ENCODE measurements at places on chromosomes 7 and 10.

GRCh38 chr10:121592155-121592890, 5.9 kb downstream of the FGFR2 start:
- no peak for DNase-seq

GRCh38 chr10:92913973-92914372, 65.7 kb downstream of the EXOC6 start:
- DNase-seq, result no peak

DNA sequence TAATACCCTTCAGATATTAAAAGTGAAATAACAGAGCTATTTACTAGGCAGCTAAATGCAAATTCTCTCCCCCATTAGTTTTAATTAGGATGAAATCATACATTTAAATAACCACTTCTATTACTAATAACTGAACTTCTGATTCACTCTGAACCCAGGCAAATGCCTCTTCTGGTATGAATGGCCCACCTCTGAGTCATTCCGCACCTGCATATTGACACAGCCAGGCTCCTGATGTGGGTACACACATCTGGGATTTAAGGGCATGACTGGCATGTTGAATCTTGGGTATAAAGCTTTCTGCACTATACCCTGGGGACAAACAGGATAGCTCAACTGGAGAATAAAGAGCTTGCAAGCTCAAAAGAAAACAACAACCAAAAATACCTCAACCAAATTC, 140.9 kb downstream of the AUTS2 start:
- no peak for DNase-seq

DNA sequence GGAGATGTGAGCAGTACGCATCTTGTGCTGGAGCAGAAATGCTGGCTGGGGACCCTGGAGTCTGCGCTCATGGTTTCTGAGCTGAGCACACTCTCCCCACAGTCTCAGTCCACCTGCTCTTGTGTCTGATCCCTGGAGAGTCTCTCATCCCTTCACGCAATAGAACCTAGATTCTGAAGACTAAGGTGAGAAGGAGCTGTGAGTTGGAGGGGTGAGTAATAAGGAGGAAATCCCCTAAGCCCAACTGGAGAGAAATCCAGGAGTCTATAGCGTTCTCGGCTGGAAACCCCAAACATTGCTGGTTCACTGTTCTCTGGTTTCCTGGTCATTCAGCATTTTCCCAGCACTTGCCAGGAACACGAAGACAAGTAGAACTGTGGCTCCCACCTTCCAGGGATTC, 68.3 kb upstream of the SMNDC1 start:
- DNase-seq, result no peak

DNA sequence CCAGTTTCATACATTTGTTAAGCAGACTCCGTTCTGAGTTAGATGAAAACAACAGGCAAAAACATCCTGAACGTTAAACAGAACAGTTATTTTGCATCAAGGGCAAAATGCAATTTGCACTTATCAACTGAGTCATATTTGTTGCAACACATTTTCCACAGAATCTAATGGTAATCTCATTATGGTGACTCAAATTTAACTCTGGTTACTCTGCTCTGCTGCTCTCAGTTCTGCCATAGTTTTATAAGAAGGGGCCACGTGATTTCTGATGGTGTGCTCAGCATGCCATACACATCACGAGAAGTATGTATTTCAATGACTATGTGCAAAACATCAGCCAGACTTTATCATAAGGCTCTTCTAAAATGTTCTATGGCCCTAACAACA, 148.8 kb downstream of the CHCHD3 start:
- no peak for DNase-seq

DNA sequence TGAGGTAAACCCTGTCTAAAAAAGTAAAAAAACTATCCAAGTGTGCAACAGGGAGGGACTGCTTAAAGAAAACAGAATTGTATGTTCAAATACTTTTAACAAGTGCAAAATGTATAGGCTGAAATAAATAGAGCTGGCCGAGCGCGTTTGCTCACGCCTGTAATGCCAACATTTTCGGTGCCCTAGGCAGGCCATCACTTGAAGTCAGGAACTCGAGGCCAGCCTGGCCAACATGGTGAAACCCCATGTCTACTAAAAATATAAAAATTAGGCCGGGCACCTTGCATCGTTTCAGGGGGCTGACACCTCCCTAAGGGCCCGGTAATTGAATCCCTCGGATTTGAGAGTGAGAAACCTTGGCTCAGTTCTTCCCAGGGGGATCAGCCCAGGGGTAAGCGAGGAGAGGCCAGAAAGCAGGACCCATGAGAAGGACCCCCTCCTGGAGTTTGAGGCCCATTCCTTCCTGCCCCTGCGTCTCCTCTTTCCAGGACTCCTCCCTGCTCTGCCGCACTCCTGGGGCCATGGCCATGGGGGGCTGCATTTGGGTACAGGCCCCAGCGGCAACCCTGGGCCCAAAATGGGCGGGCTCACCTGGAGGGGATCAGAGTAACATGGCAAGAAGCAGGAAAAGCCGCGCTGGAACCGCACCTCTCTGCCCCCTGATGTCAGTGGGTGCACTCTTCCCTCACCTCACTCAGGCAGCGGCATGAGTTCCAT, 75.5 kb upstream of the TMEM248 start:
- DNase-seq, result no peak

DNA sequence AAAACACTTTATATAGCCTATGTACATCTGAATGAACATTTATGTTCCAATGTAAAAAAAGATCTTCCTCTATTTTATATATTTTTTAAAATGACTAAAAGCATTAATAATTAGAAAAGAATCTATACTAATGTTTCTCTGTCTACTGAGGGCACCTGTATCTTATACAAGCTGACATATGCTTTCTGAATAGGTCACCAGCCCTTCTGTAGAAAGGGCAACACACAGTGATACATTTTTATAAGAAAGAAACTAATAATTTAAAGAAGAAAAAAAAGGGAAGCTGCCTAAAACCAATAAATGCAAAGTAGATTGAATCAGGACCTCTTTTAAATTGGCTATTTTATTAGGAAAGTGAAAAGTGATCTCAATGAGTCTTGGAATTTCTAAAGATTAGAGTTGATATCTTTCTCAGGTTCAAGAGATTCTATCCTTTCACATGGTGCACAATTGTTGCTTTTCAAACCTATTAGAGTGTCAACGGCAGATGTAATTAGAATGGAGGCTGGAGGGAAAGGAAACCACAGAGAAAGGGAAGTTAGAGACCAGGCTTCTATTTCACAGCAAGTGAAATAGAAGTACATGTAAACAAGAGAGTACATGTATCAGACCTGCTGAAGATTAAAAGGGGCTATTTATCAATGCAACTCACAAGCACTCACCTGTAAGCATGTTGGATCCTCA, 6.3 kb downstream of the MTPN start:
- no peak for DNase-seq

DNA sequence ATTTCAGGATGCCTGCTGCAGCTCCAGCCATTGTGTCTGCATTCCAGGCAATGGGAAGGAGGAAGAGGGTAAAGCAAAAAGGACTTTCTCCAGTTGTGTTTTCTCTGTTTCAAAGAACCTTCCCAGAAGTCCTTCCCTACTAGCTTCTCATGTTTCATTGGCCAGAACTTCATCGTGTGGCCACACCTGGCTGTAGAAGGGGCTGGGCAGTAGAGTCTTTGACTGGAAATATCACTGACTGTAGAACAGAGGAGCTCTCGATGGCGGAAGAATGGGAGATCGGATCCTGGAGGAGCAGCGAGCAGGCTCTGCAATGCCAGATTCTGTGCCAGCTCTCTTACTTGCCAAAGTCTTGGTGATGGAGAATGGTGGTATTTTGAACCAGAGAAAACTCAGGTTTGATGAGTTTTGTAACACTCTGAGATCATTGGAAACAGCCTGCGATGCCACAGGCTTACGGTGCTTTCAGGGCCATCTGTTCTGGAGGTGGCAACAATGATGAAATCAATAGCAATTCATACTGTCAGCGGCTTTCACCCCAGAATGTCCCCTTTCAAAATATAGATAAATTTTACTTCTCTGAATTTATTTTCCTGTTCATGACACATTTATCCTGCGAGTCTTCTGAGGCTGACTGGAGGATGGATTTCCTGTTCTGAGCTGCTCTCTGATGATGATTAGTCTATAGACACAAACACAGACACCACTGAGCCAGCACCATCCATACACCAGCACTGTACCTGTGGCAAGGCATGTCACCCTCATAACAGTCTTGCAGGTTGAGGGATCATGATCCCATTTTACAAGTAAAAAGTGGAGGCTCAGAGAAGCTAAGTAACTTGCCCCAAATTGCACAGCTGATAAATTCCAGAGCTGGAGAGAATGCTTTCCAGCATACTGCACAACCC, 204.2 kb downstream of the EMX2 start:
- no peak for DNase-seq

All from T-helper 9 cell (primary cell).